ENCODE measurements at places on chromosomes 6 and 20.

GRCh38 chr20:12306107-12306506 lies 388.4 kb downstream of the BTBD3 start:
- DNase-seq: no peak

DNA sequence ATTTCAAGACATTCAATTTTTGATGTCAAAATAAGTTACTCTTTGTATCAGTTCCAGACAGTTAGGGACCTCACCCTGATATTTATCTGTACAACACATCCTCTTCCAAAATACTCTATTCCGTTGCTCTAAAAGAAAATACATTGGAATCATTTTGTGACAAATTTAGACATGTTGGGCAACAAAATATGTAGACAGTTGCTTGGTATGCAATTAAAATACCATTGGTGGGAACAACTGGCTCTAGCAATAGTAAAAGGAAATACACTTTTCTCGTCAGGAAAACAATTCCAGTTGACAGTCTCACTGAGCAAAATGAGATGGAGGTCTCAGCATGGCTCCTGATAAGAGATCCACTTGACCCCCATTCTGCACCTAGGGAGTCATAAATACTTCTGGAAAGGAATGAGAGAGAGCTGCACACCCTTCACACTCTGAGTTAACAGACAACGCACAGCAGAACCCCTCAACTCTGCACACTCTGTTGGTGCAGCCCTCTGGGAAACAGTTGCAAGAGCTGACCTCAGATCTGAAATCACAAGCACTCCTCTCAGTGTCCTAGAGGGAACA lies 171.3 kb upstream of the NT5E start:
- no peak for DNase-seq

DNA sequence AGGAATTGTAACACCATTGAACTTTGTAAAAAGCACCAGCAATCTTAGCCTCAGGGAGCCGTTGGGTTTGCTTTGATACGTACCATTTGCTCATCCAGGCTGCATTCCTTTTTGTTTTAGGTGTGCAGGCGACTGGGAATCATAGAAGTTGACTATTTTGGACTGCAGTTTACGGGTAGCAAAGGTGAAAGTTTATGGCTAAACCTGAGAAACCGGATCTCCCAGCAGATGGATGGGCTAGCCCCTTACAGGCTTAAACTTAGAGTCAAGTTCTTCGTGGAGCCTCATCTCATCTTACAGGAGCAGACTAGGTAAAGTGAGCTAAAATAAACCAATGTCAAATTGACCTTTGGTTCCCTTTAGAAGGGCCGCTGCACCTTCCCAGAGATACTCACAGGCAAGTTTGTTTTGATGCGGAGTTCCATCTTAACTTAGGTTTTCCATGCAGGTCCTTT lies 1.6 kb downstream of the MYLIP start:
- DNase-seq: no peak

- DNase-seq: no peak
Observed at GRCh38 chr6:159853754-159854153, 37.0 kb upstream of the MAS1 start.

DNA sequence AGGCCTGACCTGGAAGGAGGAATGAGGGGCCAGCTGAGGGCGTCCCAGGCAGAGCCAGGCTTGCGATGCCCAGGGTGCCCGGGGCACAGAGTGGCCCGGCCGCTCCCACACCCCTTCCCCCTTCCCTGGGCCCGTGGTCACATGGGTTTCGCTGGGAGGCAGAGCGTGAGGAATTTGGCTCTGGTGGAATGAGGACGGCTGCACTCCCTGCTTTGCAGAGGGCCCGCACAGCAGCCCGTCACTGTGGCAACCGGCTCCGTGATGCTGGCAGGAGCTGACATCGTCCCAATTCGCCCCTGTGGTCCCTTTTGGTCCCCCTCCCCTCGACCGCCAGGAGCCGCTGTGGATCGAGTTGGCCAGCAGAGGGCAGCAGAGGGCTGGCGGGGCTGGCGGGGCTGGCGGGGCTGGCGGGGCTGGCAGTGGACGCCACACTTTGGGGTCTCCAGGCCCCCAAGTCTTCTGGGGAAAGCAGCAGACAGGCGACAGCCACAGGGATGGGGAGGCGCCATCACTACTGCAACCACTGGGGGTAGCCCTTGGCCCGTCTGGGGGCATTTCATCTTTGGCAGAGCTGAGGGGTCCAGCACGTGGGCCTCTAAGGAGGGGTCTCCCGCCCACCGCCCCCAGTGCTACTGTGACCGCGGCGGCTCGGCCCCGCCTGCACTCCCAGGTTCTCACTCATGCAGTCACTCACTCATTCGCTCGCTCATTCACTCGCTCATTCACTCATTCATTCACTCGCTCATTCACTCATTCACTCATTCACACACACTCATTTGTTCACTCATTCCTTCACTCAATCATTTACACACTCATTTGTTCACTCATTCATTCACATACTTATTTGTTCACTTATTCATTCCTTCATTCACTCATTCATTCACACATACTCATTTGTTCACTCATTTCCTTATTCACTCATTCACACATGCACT lies 49.7 kb upstream of the BHLHE23 start:
- DNase-seq: no peak

- no peak for DNase-seq
Observed at GRCh38 chr20:1964061-1964460, 29.8 kb downstream of the PDYN start.

GRCh38 chr6:85660181-85660611 lies 17.5 kb upstream of the SYNCRIP start:
- DNase-seq: no peak

- no peak for DNase-seq
Observed at GRCh38 chr20:3932277-3932676, 43.1 kb downstream of the PANK2 start.

DNA sequence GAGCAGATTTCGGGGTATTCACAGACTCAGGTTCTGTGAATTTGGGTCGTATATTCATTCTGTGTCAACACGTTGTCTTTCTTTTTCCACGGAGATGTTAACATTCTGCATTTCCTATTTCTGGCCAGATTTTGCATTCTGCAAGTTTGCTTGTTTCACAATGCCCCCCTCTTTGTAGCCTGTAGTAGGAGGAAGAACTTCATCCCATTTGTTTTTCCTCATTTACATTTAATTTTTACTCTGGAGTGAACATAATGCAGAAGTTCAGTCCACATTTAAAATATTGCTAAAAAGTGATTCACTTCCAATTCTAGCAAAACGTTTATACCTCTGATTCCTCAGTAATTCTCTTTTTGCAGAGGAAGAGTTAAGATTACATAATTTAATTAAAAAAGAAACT lies 12.9 kb downstream of the TAGAP start:
- DNase-seq: no peak

GRCh38 chr6:129695373-129696027 lies 14.5 kb downstream of the ARHGAP18 start:
- no peak for DNase-seq

- DNase-seq: no peak
Observed at GRCh38 chr6:83183082-83183828, 9.8 kb downstream of the PGM3 start.

GRCh38 chr6:153207617-153208016 lies 76.5 kb upstream of the RGS17 start:
- DNase-seq: no peak

GRCh38 chr6:158799051-158799792 lies 19.9 kb downstream of the EZR start:
- peak; percentile 48 for DNase-seq

DNA sequence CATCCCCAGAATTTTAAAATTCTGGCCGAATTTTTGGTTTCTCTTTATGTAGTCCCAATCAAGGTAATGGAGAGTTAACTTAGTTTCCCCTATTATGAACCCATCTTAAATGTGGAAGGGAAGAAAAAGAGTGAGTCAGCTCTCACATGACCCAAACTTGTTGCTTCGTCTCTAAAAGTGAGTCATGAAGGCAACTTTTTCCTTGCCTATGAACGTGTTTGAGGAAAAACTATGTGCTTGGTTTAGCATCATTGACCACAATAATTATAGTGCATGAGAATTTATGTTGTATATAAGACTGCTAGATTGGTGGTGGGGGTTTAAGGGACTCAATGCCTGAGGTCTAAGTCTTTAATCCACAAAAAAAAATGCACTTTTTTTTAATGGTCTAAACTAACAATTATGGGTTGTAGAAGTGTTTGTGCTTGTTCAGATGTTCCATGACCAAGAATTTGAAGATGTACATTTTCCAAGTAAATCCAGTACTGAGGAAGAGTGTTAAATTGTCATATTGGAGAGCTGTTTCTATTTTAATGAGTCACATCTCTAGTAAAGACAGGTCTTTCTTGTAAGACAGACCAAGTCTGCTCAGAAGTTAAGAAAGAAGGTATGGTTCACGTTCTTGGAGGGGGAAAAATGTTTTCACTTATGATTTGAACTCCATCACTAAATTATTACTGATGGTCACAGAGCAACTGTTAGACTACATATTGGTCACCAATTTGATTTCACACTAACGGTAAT lies 409.9 kb upstream of the MARCKS start:
- no peak for DNase-seq

GRCh38 chr6:149260214-149260874 lies 57.2 kb upstream of the TAB2 start:
- no peak for DNase-seq

GRCh38 chr20:40860487-40860902 lies 168.1 kb upstream of the TOP1 start:
- no peak for DNase-seq

- DNase-seq: no peak
Observed at GRCh38 chr6:101126501-101126900, 245.4 kb upstream of the ASCC3 start.

- DNase-seq: no peak
Observed at GRCh38 chr20:9808166-9808565, 30.7 kb downstream of the PAK5 start.

DNA sequence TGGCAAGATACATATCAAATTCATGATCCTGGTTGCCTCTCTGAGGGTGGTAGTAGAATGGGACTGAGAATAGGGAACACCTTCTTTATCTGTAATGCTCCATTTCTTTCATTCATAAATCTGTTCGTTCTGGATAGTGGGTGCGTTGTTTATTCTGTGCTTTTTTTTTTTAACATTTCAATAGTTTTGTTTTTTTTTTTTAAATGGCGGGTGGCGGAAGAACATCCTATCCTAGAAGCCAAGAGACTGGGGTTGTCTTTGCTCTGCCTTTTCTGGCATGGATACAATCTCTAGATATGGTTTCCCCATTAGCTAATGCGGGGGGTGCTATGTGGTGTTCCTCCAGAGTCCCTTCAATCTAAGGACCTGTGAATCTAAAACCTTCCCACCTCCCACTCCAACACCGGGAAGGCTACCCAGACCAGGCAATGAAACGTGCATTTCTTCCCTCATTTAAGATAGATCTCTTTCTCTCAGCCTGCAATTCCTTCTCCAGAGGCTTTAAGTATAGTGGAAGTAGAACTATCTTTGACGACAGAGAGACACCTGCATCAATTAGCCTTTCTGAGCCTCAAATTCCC lies 883 bp upstream of the CCDC28A start:
- no peak for DNase-seq

DNA sequence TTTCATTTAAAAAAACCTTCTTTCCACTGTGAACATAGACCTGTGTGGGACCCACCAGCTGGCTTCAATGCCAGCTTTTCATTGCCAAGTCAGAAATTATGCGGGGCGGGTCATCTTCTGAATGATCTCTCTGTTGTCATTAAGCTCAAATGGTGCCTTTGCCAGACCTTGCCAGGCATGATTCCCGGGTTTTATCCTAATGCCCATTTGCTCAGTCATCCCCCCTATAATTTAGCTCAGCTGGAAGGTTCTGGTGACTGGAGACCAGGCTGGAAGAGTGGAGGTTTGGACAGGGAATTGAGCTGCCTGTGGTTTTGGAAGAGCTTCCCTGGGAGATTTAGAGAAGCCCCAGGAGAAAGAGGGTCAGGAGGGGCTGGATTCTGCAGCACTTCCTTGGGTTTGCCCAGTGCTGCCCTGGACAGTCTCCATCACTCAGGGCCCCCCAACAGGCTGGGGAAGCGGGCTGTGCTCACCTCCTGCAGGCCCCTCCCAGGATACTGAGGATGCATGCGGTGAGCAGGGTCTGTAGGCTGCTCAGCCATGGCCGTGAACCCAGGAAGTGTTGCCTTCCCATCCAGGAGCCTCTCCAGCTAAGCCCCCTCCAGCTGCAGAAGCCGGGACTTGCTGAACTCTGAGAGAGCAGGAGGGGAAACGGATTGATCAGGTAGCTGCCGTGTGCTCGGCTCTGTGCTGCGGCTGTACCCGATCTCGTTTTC lies 273.0 kb downstream of the CDH4 start:
- no peak for DNase-seq

GRCh38 chr6:52522655-52523054 lies 54.2 kb downstream of the TRAM2 start:
- DNase-seq: no peak

DNA sequence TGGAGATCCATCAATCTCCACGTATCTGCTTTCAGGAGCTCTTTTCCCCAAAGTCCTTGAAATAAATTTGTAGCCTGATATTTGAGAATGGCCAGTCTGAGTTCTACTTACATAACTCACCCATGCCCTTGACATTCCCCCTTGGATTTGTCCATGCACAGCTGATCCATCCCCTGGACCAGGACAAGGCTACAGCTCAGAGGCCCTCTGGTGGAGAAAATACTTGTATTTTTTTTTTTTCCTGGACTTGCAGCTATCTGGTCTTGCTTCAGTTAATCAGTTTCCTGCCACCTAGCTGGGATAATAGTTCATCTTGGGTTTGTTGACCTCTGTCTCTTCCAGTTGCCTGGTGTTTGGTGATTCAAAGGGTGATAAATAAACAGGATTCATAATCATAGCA lies 467.6 kb downstream of the DHX35 start:
- no peak for DNase-seq

GRCh38 chr20:7015257-7015656 lies 247.8 kb downstream of the BMP2 start:
- DNase-seq: no peak

DNA sequence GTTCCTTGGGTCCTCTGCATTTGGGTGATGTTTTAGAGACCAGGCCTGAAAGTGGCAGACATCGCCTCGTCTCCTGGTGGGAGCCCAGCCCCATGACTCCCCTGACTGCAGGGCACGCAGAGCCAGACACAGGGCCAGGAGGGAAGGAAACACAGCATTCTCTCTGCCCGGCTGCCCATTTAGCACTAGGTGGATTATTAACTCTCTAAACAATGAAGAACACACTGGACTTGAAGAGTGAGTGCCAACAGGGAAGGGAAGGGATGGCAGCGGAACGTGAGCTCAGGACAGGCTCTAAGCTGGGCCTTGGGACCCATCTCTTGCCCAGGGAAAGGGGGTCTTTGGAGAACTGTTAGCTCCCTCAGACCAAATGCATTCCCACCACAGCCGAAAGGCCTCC lies 80.4 kb downstream of the TBXT start:
- no peak for DNase-seq

DNA sequence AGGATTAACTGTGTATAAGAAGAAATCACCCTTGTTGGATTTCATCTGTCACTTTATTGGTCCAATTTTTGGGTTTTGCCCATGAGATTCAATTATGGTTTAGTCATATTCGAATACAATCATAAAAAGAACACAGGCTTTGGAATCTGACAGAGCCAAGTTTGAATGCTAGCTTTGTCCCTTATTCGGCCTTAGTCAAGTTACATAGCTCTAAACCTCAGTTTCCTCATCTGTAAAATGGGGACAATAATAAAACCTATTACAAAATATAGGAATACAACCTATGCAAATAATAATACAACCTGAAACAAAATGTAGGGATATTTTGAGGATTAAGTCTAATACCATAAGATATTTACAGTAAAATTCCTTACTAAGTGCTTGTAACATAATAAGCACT lies 57.7 kb downstream of the PRPH2 start:
- DNase-seq: no peak

- no peak for DNase-seq
Observed at GRCh38 chr6:33271117-33271467, 584 bp downstream of the VPS52 start.

- DNase-seq: no peak
Observed at GRCh38 chr20:51542571-51543421, at the start of gene NFATC2. TSS of gene NFATC2 (minus strand) at chr20:51542719. CDS start at chr20:51542499, 220 bp downstream.

- no peak for DNase-seq
Observed at GRCh38 chr20:44248410-44248759, 1.3 kb downstream of the GDAP1L1 start.

All from uterus (tissue), 4 donors.